ENCODE measurements at places on chromosomes 3 and 15. TPM values are rescaled to one million over a fixed set of nuclear protein-coding genes. Genes with fewer than 3 reads are reported as not detected.

DNA sequence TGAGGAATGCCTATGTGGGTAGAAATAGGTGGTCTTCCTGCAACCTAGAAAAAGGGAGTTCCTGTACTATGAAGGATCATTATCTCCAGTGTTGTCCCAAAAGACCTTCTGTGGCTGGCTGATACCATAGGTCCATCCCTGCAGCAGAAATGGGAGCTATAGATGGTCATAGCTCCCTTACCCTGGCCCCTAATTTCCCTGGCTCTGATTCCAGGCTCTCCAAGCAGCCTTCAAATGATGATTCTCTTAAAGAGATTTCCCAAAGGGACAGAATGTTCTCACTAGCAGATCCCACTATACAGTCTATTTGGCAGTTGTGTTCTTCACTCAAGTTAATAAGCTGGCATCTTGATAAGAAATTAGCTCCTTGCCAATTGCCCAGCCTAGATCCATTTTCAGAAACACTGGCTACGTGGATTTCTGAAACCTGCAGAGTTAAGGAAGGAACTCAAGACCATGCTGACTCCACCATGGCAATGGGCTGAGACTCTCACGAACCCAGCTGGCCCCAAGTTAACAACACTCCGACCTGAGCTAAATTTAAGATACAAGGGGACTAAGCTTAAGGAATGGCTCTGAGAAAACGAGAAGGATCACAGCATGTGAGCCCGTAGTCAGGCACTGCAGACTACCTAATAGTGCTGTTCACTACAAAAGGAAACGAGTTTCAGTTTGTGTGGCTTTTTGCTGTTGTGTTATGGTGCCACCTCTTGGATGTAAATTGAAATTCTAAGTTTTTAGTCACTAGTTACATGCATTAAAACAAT, 11.4 kb downstream of the C15orf40 start:
- DNase-seq = peak; percentile 54

DNA sequence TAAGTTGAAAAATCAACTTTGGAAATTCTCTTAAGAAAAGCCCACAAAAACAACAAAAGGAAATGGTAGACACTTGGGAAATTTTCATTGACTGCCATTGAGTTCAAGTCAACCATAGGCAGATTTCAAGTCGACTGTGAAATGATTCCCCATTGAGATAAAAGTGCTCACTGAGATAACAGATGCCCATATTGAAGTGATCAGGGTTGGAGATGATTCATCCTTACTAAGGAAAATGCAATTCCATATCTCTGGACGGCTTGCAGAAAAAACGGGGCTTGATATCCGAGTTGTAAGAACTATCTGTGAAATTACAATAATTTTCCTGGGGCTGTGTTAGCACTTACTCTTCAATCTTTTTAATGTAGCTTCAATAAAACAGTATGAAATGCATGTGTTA, 373.1 kb upstream of the THRB start:
- DNase-seq = no peak

DNA sequence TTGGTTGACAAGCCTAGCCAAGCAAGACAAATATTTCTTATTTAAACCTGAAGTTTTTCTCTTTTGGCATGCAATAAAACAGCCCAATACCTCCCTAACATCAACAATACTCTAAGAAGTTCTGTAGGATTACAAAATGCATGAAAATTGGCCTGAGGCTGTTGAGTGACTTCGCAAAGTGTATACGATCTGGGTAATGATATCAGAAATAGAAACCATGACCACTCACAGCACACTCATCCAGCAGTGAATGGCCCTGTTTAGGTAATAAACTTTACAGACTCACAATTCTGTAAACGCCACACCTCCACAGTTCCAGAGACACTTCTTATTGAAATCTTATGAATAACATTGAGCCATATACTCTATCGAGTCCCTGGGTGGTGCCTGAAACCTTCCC, 83.0 kb upstream of the NAALADL2 start:
- no peak for DNase-seq

- no peak for DNase-seq
Measured at GRCh38 chr3:56864090-56864489, 62.3 kb upstream of the ARHGEF3 start.

DNA sequence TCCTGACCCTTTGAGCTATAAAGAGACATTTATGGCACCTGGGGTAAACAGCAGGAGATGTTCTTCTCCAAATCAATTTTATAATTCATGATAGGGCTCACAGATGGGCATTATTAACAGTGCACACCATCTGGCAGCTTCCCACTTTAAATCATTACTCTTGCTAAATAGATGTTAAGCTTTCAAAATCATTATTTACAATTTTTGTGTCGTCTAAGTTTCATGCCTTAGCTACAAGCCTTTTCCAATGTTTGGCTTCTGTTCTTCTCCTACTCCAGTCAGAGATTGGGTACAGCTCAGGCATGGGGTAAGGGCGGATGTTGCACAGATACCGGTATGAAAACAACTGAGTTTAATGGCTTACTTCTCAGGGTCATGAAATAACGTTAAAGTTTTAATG, 120.9 kb upstream of the PFN2 start:
- no peak for DNase-seq

GRCh38 chr3:128973988-128974564, 19.8 kb downstream of the CFAP92 start:
- no peak for DNase-seq

DNA sequence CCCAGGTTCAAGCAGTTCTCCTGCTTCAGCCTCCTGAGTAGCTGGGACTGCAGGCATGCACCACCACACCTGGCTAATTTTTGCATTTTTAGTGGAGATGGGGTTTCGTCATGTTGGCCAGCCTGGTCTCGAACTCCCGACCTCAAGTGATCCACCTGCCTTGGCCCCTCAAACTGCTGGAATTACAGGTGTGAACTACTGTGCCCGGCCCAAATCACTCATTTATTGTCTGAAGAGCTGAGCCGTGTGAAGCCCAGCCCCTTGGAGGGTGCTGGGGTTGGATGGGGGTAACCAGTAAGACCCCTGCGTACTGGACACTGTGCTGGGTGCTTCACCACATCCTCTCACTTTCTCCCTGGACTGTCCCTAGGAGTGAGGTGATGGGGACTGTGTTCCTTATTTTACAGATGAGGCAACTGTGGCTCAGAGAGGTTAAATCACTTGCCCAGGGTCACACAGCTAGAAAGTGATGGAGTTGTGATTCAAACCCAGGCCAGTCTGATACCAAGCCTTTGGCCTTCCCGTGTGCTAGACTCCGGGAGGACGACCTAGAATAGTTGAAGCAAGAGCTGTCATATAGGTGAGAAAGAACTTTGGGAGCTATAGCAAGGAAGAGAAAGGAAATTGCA, 41.7 kb upstream of the IREB2 start:
- no peak for DNase-seq

- DNase-seq = no peak
Measured at GRCh38 chr3:86938416-86939105, 52.4 kb downstream of the VGLL3 start.

DNA sequence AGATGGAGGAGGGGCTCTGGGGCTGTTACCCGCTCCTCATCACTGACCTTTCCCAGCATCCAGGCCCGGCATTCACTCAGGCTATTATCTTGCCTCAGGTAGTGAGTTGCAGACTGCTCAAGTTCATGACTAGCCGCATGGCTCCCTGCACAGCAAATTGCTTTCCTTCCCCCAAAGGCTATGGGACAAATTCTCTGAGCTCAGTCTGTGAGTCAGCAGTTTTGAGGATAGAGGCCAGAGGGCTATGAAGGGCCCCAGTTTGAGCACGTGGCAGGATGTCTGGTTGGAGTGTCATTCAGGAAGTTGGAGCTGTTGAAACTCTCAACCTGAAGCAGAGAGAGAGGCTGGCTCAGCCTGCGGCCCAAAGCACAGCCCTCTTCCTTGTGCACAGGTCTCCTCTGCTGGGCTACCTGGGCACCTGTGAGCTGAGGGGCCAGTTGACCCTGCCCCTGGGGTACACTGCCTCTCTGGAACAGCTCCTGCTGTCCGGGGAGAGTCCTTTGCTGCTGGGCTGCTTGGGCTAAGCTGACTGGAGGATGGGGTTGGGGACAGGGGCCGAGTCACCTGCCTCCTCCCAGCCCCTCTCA, 7.9 kb downstream of the FAH start:
- DNase-seq = peak; percentile 49

- no peak for DNase-seq
Measured at GRCh38 chr3:134477002-134477401, 8.8 kb downstream of the ANAPC13 start.

- DNase-seq = no peak
Measured at GRCh38 chr3:11641683-11642430, 1.9 kb downstream of the VGLL4 start.

GRCh38 chr3:38805765-38806386, 10.1 kb downstream of the SCN10A start:
- peak; percentile 51 for DNase-seq

- DNase-seq = no peak
Measured at GRCh38 chr15:43206054-43206453, 14.8 kb downstream of the EPB42 start.

GRCh38 chr3:116561529-116561928, 116.2 kb upstream of the LSAMP start:
- no peak for DNase-seq

DNA sequence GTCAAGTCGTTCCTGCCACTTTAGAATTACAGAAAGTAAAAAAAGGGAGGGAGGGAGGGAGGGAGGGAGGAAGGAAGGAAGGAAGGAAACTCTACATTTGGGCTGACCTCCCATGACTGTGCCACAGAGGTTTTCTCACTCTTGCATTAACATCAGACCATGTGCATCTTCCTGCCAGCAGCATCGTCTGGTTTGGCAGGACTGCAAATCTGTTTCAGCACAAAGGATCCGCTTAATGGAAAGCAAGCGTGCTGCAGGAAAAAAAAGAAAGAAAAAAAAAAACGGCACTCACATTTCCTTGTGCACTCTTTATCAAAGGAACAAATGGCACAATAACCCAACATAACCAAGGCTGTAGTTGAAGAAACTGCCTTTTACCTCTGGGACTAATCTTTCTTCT, 148.8 kb upstream of the HES1 start:
- no peak for DNase-seq

GRCh38 chr3:127486321-127486944, 104.1 kb downstream of the TPRA1 start:
- DNase-seq = no peak

- no peak for DNase-seq
Measured at GRCh38 chr3:169534439-169534838, 129.1 kb downstream of the MECOM start.

DNA sequence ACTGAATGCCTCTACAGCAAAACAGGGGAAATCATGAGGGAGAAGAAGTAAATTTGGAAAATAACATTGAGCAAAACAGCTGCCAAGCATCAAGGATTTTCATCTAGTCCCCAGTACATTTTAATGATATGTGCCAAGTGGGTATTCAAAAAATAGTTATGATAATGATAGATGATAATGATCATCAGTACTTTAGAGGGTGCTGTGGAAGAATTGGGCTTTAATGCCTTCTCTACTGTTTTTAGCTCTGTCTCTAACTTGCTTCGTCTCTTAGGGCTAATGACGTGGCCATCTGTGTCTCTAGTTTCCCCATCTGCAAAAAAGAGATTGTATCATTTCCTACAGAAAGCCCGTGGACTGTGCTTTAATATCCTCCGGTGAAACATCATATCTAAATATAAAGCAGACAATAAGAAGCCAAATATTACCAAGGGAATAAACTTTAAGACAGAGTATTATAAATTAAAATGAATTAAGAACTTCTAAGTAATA, 10.2 kb upstream of the FSIP1 start:
- no peak for DNase-seq

DNA sequence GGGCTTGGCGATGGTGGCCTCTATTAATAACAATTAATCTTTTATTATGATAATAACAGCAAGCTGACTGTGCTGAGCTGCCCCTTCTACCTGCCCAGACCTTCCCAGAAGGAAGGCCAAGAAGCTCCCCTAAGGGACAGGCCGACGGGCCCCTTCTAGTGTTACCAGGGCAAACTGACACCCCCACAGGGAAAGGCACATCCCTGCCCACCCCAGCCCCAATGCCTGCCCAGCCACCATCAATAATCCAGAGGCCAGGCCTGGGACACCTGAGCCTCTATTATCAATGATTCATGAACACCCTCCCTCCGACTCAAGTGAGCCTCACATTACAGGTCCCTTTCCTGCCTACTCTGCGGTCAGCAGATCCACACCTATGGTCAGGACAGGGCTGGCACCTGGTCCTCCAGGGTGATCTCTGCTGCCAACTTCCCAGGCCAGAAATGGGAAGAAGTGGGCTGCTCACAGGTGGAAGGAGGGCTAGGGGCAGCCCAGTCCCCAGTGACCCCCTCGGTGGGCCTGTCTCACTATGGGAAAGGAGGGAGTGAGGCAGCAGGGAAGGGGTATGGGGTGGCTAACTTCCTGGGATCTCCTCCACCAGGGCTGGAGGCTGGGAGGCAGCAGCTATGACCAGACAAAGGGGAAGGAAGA, 1.8 kb downstream of the TWF2 start:
- no peak for DNase-seq

Gene MELTF
- 9.8 TPM for polyA plus RNA-seq

Gene SLC24A5
- polyA plus RNA-seq = not detected

Gene PARP9
- polyA plus RNA-seq = 20.5 TPM

Gene NANOGP8
- not detected for polyA plus RNA-seq

Gene LYZL4
- polyA plus RNA-seq = not detected

Data from small intestine (tissue), 16 donors.